ENCODE measurements at places on chromosomes 3 and 15. TPM values are rescaled to one million over a fixed set of nuclear protein-coding genes. Genes with fewer than 3 reads are reported as not detected.

LRTM1 gene
- not detected for total RNA-seq

C3orf49 gene
- not detected for total RNA-seq

IGSF11 gene
- total RNA-seq: not detected

STX19 gene
- total RNA-seq: 5.5 TPM

NEDD4 gene
- total RNA-seq: 17.8 TPM

ZNF609 gene
- 37.8 TPM for total RNA-seq

HIGD2B gene
- total RNA-seq: not detected

RFTN1 gene
- not detected for total RNA-seq

ILDR1 gene
- total RNA-seq: 5.1 TPM

ATP1B3 gene
- total RNA-seq: 69.7 TPM

Measured in PC-9 (cell line).